ENCODE measurements at places on chromosomes 1 and 21.

- no peak for DNase-seq
Measured at GRCh38 chr21:45747802-45748445, 104.4 kb downstream of the PCBP3 start.

GRCh38 chr1:5971471-5972197, 20.6 kb downstream of the NPHP4 start:
- no peak for DNase-seq

GRCh38 chr1:152348447-152348846, 11.4 kb downstream of the FLG2 start:
- DNase-seq = no peak

GRCh38 chr1:94301186-94301585, 63.8 kb upstream of the ARHGAP29 start:
- no peak for DNase-seq

DNA sequence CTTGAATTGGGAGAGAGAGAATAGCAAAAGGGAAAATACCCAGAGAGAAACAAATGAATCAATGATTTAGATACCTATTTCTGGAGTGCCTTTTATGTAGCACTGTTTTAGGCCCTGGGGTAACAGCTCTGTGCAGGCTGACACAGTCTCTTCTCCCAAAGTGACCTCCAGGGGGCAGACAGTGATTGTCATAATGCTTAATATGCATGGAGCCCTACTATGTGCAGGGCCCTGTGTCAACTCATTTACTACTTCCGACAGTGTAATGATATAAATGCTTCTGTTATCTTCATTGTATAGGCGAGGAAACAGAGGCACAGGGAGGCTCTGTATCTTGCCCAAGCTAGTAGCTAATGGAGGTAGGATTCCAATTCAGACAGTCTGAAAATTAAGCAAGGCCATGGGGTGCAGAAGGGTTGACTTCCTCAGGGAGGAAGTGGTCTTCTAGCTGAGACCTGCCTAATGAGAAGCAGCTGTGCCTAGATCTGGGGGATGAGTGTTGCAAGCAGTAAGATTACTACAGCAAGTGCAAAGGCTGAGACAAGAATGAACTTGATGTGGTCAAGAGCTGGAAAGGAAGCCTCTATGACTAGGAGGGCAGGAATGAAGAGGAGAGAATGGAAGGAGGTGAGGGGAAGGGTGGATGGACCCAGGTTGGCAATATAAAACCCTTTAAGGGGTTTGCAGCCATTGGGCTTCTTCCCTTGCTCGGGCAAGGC, 16.2 kb upstream of the SERINC2 start:
- DNase-seq = no peak

GRCh38 chr1:4430406-4431365, 223.7 kb upstream of the AJAP1 start:
- DNase-seq = no peak

GRCh38 chr1:8213136-8213535, 104.8 kb upstream of the SLC45A1 start:
- DNase-seq = no peak

DNA sequence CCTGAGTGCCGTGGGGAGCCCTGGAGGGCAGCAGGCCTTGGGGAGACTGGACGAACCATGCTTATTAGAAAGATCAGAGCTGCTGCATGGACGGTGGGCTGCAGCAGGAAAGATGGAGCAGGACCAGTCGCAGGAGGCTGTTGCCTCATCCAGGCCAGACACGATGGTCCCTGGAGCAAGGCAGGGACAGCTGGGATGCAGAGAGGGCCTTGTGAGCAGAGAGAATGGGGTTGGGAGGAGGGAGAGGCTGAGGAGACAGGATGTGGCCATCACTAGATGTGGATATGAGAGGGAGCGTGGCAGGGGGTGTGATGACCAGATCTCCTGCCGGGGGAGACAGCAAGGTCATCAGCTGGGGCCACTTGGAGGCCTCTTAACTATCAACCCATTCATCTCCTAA, 727.6 kb downstream of the PTPRU start:
- no peak for DNase-seq

- DNase-seq = no peak
Measured at GRCh38 chr1:227749916-227750710, 14.9 kb downstream of the SNAP47 start.

DNA sequence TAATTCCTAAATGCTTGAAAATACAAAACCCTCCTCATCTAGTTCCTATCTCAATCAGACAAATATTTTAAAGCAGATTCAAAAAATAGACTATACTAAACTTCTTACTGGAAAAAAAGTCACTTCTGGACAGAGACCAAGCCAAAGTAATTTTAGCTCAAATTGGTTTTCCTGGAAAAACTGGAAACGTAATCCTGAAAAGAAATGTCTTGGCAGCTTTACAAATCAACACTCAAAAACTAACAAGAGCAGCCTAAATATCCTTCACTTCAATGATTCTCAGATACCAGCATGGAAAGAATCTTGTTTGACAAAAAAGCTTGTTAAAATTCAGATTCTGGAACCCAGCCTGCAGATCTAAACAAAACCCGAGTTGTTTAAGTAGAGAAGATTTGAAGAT, 9.1 kb upstream of the GPR88 start:
- DNase-seq = no peak

DNA sequence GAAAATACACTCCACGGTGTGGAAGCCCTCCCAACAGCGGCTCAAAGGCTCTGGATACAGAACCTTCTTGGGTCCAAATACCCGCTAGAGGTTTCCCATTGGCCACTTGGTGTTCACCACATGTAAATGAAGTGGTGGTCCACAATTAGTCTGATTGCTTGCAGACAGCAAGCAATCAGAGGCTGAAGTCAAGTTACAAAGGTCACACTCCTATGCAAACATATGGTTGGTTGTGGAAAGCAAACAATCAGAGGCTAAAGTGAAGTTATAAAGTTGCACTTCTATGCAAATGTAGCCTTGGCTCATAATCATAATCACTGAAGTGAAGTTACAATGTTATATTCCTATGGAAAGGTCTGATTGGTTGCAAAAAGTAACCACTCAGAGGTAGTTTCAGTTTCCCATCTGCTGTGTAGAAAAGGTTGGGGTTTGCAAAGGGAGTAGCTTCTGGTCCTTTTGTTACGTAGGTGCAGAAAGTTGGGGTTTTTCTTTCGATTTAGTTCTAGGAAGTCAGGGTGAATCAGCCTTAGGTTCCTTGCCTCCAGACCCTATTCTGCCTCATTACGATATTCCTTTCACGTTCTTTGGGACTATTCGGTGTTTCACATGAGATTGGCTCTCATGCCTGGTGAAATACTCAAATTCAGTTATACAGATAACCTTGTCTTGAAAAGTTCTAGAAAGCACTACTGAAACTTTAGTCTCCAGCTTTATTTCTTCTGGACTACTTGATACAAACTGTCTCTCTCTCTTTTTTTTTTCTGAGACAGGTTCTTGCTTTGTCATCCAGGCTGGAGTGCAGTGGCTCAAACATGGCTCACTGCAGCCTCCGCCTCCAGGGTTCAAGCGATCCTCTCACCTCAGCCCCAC, 36.7 kb upstream of the MTF2 start:
- DNase-seq = no peak

DNA sequence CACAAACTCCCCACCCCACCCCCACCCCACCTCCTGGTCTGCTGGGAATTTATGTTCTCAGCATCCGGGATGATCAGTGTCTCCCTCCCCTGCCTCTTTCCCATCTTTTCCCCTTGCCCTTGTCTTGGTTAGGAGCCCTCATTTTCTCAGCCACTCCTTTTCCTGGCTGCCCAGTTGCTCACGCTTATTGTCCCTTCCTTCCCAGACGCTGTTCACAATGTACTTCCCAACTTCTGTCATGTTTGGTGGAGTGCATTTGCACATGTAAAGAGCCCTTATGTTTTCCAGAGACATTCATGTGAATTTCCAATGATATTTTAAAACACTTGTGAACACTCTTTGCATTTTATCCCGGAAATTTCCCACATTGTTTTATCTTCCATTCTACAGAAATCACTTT, 192.1 kb downstream of the RHOU start:
- no peak for DNase-seq

DNA sequence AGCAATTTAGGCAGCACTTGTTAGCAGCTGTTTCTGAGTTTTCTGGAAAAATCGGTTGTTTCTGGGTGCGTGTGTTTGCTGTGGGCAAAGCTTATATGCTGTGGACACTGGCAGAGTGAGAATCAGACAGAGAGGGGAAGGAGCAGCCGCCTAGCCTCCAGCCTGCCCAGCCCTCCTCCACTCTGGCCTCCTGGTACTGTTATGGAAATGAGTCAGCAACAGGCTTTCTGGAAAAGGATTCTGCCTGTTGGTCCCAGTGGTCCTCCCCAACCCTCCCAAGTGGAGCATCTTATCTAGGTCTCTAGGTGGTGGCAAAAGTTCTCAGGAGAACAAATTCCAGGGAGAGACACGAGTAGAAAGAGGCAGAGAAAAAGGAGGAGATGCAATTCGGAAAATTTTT, 42.2 kb upstream of the GOLT1A start:
- DNase-seq = no peak

DNA sequence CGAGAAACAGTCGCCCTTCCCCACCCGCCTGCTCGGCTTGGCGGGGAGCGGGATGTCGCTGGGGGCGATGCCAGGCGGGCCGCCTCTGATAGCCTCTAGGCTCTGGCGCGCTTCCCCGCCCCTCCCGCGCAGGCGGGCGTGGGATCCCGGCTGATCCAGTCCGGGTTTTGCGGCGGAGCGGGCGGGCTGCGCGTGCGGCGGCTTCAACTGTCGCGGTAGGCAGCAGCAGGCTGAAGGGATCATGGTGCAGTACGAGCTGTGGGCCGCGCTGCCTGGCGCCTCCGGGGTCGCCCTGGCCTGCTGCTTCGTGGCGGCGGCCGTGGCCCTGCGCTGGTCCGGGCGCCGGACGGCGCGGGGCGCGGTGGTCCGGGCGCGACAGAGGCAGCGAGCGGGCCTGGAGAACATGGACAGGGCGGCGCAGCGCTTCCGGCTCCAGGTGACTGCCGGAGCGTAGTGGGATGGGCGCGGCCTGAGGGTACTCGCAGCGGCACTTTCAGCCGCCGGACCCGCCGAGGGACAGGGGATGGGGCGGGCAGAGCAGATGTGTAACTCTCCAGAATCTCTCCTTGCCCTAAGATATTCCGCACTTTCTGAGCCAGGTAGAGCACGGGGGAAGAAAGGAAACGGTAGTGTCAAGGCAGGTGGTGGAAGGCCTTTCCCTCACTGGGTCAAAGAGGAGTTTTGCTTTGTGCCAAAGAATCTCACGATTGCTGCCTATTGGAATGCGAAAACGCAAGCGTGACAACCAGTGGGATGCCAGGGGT, at the start of gene FAAH:
Gene FAAH, plus strand, starts transcription at position 210 of the 764 bp plus-strand sequence. Its CDS starts 32 bp downstream, at position 242.
- DNase-seq = no peak

Data from activated T-helper 1 cell treated with anti-CD3 and anti-CD28 coated beads, Interleukin-2, amount 50 U/mL, for 16 hours (primary cell).